OCI-M1 (cell line): ENCODE measurements at places on chromosomes 12 and 14.

DNA sequence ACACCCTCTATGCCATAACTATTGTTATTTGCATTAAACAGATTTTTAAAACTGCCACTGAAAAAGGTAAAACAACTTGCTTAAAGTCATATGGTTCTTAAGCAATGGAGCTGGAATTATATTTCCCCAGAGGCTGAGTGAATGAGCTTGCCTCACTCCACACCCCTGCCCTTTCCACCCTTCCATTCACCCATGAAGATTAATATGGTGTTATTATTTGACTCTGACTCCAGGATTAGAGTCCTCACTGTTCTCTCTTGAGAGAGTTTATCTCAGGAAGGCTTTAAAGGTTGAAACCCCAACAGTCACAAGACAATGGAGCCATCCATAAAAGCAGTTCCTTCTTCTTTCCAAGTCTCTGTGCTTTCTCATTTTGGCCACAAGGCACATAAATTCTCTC is 84.9 kb downstream of the RTN1 start:
- DNase-seq = peak; percentile 2

DNA sequence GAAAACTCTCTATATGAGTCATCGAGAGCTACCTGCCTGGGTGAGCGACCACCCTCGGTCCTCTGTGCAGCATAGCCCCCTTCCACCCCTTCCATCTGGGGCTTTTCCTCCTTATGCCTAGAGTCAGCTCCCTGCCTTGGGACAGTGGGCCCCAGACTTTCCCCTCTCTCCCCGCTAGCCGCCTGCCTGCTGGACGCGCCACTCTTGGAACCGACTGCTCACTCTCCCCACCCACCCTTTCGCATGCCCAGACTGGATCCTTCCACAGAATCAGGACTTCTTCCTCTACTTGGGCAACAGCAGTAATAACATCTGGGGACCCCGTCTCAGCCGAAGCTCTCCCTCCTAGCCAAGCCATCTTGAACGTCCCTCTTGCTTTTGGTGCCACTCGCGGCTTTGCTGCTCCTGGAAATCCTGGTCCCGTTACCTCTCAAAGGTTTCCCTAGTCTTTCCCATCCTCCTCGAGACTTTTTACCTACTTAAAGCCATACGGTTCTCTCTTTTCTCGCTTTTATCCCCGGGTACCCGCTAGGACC is 671 bp downstream of the ESYT1 start:
- peak; percentile 58 for DNase-seq

DNA sequence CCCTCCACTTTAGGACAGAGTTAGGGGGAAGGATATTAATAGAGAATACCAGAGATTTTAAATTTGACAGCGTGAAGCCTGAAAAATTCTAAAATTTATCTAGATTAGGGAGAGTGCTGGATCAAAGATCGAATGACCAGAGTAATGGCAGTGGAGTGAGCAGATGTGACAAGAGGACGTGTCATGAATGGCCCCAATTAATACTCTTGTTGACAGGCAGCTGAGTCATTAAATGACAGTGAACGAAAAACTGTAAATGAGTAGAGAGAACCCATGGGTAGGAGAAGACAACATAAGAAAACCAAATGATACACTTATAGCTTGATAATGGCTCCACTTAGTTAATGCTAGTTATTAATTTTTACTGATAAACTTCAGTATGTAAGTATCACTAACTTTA is 73.9 kb upstream of the PLEKHA5 start:
- DNase-seq = no peak

- DNase-seq = no peak
These were observed 181.6 kb upstream of the LMNTD1 start for GRCh38 chr12:25734529-25735180.

- DNase-seq = peak; percentile 35
These were observed 172.2 kb downstream of the PTPRO start for GRCh38 chr12:15494329-15495046.

DNA sequence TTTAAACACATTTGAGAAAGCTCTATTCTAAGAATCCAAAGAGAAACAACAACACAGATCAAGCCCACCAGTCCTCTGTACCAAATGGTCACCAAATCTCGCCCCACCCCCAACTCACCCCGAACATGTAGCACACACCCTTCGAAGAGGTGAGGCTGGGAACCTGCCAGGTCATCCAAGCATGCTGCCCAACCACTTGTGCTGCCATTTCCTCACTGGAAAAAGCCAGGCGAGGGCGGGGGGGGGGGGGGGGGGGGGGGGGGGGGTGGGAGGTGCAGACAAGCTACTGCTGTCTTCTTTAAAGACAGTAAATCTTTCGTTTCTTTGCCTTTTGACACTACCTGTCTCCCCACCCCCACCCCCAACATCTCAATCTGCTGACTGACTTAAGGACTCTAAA is 59.9 kb downstream of the SETD3 start:
- DNase-seq = no peak

DNA sequence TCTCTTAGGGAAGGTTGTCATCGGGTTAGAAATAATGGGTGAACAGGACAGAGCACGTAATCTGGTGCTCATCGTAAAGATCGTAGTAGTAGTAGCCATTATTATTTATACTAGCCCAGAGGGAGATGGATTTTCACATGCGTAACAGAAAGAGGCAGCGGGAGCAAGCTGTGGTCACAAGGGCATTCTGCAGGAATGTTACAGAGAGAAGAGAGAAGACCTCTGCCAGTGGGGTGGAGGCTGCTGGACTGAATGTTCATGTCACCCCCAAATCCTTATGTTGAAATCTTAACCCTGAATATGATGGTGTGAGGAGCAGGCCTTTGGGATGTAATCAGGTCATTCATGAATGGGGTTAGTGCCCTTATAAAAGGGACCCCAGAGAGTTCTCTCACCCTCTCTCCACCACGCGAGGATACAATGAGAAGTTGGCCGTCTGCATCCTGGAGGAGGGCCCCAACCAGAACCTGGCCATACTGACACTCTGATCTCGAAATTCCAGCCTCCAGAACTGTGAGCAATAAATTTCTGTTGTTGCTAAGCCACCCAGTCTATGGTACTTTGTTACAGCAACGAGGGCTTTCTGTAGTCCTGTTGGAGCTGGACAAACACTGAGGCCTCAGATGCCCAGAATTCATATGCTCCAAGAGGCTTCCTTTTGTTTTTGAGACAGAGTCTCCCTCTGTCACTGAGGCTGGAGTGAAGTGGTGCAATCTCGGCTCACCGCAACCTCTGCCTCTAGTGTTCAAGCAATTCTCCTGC is 131.2 kb upstream of the MED13L start:
- no peak for DNase-seq

DNA sequence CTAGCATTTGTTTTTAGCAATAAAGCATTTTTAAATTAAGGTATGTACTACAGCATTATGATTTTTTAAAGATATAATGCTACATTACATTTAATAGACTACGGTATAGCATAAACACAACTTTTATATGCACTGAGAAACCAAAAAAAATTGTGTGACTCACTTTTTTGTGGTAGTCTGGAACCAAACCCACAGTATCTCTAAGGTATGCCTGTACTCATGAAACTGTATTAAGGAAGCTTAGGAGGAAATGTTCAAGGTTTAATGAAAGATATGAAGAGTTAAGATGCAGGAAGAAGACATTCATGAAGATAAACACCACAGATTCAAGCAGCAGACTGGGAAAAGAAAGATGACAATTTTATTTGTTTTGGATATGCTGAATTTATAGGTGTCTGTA is 51.7 kb downstream of the PPP1R12A start:
- no peak for DNase-seq

DNA sequence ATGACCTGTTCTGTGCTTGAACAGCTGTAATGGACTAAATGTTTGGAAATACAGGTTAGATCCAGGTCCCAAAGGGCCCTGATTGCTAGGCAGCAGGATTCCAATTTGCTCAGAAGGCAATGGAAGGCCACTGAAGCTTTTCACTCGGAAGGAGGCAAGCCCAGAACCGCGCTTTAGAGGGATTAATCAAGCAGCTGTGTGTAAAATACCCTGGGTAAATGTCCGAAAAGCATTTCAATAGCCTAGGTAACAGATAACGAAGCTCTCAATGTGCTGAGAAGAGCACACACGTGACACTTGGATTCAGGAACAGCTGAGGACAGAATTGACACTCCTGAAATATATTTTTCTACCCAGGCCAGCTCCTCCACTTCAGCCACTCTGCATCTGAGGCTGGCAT is 436.1 kb downstream of the TMEM132D start:
- no peak for DNase-seq

DNA sequence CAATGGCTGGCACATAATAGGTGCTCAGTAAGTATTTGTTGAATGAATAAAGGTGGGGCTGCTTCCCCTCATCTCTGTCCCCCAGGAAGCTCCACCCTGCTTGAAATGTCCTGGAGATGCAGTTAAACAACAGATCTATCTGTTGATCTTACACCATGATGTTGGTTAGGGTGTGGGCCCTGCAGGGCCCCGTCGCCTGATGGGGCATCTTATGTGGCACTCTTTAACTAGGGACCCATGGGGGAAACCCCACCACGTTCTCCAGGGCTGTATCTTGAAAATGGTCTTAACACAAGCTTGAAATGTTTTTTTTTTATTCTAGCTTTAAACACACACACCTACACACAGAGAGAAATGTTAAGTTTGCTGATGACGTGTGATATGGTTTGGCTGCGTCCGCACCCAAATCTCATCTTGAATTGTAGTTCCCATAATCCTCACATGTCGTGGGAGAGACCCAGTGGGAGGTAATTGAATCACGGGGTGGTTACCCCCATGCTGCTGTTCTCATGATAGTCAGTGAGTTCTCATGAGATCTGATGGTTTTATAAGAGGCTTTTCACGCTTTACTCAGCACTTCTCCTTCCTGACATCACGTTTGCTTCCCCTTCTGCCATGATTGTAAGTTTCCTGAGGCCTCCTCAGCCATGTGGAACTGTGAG is 741.7 kb downstream of the VRK1 start:
- DNase-seq = no peak

- DNase-seq = no peak
These were observed 46.4 kb downstream of the TCHP start for GRCh38 chr12:109946505-109946904.

GRCh38 chr14:54261283-54261682 is 135.5 kb upstream of the CDKN3 start:
- no peak for DNase-seq

GRCh38 chr14:69580009-69580577 is 5.4 kb upstream of the CCDC177 start:
- no peak for DNase-seq

GRCh38 chr14:39218171-39218769 is 15.4 kb upstream of the MIA2 start:
- no peak for DNase-seq

DNA sequence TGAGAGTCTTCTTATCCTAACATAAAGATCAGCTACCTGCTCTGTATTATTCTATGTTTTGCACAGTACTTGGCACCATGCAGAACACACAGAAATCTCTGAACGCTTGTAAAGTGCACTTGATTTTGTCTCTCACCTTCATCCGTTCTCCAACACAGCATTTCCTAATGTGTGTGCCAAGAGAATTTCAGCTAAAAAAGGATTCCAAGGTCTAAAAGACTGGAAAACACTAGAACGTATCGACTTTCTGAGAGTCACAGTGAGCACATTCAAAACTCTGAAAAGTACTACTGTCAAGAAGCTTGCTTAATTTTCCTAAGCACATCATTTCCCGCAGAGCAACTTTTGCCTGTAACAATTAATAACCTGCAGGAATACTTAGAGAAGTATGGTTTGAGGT is 211.1 kb downstream of the ANO2 start:
- DNase-seq = no peak

GRCh38 chr14:25658988-25659387 is 609.0 kb upstream of the STXBP6 start:
- no peak for DNase-seq
